ENCODE measurements at places on chromosomes 5 and 9.

- no peak for DNase-seq
These were observed 65.7 kb upstream of the FANCC start for GRCh38 chr9:95383185-95383676.

DNA sequence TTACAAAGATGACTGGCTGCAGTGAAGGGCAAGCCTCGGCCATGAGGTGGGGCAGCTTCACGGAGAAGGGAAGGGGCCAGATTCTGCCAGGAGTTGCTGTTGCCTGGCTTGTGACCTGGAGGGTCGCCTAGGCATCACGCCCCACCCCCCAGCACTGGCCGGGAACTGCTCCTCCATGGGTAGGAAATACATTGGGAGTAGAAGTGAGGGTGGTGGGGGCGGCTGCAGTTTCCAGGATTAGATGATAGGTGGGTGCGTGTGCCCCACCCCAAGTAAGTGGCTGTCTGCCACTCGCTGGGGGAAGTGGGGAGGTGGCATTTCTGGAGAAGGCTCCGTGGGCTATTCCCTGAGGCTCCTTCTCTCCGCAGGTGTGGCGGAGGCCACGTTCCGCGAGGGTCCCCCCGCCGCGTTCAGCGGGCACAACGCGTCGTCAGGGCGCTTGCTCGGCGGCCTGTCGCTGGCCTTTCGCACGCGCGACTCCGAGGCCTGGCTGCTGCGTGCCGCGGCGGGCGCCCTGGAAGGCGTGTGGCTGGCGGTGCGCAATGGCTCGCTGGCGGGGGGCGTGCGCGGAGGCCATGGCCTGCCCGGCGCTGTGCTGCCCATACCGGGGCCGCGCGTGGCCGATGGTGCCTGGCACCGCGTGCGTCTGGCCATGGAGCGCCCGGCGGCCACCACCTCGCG, 16.9 kb downstream of the CRB2 start:
- no peak for DNase-seq

GRCh38 chr9:85960688-85961093, 19.7 kb downstream of the NAA35 start:
- DNase-seq = peak; percentile 51

DNA sequence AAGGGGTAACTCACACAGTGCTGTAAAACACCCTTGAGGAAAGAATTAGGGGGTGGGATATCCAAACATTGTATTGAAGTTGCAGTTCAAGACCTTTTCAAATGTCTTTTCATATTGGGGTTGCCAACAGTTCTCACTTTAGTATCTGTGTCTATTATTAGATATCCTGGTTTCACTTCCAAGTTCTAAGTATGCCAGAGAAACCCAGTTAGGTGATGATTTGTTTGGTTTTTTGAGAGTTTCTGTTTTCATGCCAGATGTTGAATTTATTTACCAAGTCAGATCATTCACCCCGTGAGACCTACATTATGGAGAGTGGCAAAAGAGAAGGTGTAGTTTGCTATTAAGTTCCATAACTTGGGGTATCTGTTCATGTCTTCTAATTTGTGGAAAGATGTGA, 64.5 kb downstream of the C9orf152 start:
- DNase-seq = no peak

- no peak for DNase-seq
These were observed 13.3 kb upstream of the MPDZ start for GRCh38 chr9:13292782-13293181.

DNA sequence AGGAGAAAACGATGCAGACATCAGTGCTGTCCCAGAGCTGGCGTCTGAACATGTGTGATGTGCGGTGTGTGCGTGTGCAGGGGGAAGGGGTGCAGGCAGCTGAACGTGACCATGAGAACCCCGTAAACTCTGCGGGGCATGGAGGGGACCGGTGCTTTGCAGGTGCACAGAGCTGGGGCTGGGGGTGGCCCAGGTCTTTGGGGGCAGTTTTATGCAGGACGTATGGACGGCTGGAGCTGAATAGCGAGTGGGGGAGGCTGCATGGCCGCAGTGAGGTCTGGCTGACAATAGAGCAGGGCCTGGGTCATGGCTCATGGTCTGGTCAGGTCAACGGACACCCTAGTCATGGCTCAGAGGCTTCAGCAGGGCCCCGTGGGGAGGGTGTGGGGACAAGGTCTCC, 3.3 kb upstream of the EXOC3 start:
- no peak for DNase-seq

DNA sequence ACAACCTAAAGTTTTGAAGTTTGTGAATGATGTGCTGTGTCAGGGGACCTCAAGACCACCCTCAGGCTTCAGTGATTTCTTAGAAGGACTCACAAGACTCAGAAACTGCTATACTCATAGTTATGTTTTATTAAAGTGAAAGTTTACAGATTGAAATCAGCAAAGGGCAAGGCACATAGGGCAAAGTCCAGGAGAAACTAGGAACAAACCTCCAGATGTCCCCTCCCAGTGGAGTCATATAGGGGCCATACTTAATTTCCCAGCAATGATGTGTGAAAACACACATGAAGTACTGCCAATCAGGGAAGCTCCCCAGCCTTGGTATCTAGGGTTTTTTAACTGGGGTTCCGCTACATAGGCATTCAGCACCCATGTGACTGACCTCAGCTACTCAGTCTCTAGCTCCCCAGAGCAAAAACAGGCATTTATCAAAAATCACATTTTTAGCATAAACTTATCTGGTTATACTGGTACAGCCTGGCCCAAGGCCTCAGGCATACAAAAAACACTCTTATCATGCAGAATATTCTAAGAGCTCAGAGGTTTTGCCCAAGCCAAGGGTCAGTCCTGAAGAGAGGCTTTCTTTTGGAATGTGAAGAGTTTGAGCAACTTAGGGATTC, 74.7 kb upstream of the ANKRD55 start:
- DNase-seq = no peak

- DNase-seq = no peak
These were observed 32.3 kb downstream of the NTRK2 start for GRCh38 chr9:84701801-84702200.

DNA sequence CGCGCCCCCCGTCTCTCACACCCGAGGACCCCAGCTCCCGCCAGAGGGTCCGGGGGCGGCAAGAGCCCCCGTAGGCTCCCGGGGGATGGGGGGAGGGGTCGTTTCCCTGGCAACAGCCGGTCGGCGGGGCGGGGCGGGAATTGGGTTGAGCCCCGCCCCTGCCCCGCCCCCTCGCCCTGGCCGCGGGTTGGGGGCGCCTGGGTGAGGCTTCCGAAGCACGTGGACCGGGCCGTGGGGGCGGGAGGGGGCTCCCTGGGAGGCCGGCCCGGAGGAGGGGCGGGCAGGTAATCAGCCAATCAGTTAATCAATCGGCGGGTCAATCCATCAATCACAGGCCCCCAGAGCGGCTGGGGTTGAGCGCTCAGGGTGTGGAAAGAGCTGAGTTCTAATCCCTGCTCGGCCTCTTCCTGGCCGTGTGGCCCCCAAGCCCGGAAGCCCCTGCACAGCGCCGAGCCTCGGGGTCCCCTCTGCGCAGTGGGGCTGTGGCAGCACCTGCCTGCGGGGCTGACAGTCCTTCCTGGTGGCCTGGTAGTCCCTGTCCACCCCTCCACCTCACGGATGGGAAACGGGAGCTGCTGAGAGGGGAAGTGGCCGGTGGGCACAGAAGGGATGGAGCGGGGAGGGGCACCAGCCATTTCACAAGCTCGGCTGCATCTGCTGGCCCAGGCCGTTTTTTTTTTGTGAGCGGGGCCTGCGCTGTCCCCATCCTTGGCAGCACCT, 174.2 kb upstream of the IER5L start:
- no peak for DNase-seq

DNA sequence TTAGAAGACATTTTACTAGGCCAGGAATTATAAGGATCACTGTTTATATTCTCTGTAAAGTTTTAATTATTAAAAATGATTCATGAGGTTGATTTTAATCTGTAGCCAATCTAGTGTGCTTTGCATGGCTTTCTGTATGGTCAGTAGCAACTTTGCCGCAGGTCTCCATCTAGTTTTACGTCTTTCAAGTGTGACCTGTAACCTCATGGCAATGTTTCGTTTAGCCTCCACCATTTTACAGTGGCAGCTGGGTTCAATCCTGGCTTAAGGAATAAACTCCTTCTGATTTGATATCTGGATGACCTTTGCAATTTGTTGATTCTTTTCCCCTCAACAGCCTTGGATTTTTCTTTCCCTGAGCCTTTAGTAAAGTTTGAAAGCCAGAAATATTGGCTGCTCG, 434.5 kb upstream of the CDH9 start:
- no peak for DNase-seq

GRCh38 chr5:75681125-75681830, 36.0 kb downstream of the POC5 start:
- DNase-seq = peak; percentile 11

- DNase-seq = no peak
These were observed 198.1 kb upstream of the TRPC7 start for GRCh38 chr5:136563489-136563888.

DNA sequence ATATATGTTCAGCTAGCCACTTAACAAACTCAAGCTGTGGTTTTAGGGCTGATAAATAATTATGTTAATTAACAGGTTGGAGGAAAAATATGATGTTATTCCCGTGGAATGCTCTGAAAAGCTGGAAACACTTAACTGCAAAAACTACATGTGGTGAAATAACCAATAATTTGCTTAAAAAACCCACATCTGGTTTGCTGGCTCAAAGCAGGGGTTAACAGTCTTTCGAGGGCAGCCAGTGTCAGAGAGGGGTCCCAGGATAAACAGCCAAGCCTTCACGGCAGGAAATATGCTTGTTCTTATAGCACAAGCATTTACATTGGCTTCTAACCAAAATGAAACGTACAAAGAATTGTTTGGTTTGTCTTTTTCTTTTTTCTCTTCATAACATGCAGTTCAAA, 254.0 kb upstream of the GAS1 start:
- no peak for DNase-seq

GRCh38 chr5:17694371-17694770, 60.1 kb downstream of the TAF11L14 start:
- DNase-seq = no peak

GRCh38 chr5:122297587-122298298, 14.3 kb upstream of the SNCAIP start:
- DNase-seq = no peak

- DNase-seq = no peak
These were observed 358.5 kb upstream of the RGMB start for GRCh38 chr5:98414938-98415337.

GRCh38 chr5:86407711-86408110, 210.0 kb upstream of the COX7C start:
- no peak for DNase-seq

- no peak for DNase-seq
These were observed 42.2 kb downstream of the PRLR start for GRCh38 chr5:35188031-35188457.

Measured in NCI-H1105 (cell line).